ENCODE measurements at places on chromosomes 11 and 22. TPM values are rescaled to one million over a fixed set of nuclear protein-coding genes. Genes with fewer than 3 reads are reported as not detected.

The PNPLA3 gene
- 0.51 TPM for total RNA-seq

The SLC22A6 gene
- total RNA-seq: not detected

The COA4 gene
- total RNA-seq: 45.6 TPM

The SMIM38 gene
- 0.51 TPM for total RNA-seq

The TMEM138 gene
- total RNA-seq: 8.1 TPM

The HIC2 gene
- 6.5 TPM for total RNA-seq

The BEST1 gene
- 3.3 TPM for total RNA-seq

The MPZL3 gene
- 3.0 TPM for total RNA-seq

All from tongue (tissue), 3 donors.